ENCODE measurements at places on chromosomes 6 and 20.

- no peak for DNase-seq
Measured at GRCh38 chr20:46011631-46012482, 3.1 kb downstream of the MMP9 start.

GRCh38 chr6:31822036-31822821, 5.3 kb upstream of the HSPA1B start:
- peak; percentile 39 for DNase-seq

DNA sequence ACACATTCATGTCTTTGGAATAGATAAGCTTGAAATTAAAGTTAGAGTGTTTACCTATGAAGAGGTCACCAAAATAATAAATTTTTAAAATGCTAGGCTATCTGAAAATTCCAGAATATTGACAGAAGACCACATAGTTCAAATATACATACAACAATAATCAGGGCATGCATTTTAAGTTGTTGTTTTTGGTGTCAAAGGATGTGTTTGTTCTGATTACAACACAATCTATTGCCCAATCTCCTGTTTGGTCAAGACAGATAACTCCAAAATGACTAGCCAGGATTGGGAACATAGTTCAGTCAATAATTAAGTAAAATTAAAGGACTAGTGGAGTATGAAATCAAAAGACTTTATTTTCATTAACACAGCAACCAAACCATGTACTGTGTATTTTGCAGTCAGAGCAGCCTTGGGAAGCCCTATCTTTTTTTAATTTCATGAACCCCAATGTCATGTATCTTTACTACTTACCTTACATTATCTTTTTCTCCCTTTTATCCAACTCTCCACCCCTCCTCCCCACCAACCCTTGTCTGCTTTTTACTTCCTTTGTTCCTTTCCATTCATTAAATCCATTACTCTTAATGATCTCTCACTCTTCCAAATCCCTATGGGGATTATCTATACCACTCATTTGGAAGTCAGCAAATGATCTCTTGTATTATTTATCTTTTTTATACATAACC, 111.2 kb downstream of the CDK19 start:
- DNase-seq: no peak

GRCh38 chr20:4688305-4688704, 33.4 kb upstream of the PRND start:
- no peak for DNase-seq

DNA sequence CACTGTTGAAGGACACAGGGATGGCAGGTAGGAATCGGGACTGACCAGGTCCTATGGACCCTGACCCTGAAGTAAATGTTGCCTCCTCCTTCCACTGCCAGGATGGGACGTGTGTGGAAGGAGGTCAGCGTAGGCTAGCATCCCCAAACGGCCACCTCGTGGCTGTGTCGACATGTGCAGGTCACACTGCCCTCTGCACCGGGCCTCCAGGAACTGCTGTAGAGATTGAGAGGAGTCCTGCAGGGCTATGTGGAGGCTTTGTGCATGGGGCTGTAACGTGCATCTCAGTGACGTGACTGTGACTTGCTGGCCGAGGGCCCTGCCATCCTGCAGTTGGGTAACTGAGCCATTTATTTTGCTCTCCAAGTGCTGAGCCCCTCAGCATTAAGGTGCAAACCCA, 149.5 kb downstream of the PHACTR3 start:
- no peak for DNase-seq

DNA sequence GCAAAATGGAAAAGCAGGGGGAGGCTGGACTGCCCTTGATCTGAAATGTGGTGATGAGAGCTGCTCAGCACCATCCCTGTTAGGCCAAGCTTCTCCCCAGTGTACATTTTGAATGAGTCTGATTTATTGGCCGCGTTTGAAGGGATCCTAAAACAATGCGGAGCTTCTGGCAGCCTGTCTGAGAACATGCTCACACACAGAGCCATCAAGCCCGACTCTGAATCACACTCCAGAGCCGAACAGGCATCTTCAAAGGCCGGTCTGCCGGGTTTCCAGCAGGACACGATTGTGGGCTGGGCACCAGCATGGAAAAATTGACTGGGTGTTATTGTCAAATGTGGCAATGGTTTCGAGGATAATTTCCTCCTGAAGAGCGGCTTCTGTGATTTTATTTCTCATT, 235.9 kb downstream of the TFAP2C start:
- DNase-seq: no peak

DNA sequence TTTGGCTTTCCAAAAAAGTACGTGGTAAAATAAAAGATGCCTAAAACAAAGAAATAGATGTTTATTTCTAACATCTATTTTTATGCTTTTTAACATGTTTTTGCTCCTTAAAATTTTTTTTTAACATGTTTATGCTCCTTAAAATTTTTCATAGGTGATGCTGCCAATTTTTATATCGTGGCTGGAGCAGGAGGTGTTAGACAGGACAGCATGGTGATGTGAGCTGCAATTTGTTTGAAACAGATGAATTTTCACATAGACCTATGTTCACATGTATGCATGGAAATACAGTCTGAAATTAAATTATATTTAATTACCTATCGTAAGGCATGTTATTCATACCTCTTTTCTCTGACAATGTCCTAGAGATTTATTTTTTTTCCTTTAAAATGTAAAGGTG, 784.8 kb downstream of the EPHA7 start:
- DNase-seq: no peak

DNA sequence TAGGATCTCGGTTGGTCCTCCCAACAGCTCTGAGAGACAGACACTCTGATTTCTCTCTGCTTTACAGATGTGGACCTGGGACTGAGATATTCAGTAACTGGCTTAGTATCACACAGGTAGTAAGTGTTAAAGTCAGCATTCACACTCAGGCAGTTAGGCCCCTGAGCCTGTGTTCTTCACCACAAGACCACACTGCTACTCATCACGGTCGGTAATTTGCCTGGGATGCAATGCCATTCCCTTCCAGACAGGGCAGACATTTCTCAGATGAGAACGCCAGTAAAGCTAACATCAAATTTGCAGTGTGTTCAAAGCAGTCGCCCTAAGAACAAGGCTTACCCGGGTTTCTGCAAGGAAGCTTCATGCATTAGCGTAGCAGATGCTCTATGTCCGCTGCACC, 39.8 kb upstream of the HIVEP1 start:
- DNase-seq: no peak

GRCh38 chr6:128981716-128982115, 98.8 kb downstream of the LAMA2 start:
- no peak for DNase-seq

DNA sequence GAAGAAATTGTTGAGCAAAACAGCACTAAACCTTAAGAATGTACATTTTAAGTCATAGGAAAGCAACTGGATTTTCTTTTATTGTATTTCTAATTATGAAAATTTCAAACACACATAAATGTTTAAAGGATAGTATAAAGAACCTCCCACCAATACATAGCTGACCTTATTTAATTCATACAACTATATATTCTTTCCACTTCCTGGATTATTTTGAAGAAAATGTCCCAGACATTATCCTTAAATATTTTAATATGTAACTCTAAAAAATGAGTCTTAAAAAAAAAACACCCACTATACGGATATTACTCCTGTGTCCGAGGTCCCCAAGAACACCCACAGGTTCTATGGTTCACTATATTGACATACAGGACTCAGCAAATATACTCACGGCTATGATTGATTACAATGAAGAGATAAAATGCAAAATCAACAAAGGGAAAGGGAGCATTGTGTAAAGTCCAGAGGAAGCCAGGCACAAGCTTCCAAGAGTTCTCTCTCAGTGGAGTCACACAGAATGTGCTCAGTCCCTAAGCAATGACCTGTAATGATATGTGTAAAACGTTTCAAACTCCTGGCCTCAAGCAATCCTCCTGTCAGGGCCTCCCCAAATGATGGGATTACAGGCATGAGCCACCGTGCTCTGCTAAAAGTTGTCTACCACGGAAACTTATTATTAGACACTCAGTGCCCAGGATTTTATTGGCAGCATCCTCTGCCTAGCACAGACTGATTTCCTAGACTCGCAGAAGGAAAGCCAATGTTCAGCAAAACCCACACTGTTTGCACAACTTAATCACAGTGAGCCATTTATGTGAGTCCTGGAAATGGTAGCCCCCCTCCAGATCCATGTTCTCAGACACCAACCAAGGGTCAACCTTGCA, 23.2 kb downstream of the GLYATL3 start:
- no peak for DNase-seq

DNA sequence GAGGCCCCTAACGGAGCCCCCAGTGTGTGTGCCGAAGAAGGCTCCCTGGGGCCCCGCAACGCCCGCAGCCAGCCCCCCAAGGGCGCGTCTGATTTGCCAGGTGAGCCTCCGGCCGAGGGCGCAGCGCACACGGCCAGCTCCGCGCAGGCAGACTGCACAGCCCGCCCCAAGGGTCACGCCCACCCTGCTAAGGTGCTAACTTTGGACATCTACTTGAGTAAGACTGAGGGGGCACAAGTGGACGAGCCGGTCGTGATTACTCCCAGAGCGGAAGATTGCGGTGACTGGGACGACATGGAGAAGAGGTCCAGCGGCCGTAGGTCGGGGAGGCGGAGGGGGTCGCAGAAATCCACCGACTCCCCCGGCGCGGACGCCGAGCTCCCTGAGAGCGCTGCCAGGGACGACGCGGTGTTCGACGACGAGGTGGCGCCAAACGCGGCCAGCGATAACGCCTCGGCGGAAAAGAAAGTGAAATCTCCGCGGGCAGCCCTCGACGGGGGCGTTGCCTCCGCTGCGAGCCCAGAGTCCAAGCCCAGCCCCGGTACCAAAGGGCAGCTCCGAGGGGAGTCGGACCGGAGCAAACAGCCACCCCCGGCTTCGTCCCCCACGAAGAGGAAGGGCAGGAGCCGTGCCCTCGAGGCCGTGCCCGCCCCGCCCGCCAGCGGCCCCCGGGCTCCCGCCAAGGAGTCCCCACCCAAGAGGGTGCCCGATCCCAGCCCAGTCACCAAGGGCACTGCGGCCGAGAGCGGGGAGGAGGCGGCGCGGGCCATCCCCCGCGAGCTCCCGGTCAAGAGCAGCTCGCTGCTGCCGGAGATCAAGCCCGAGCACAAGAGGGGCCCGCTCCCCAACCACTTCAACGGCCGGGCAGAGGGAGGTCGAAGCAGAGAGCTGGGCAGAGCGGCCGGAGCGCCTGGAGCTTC, 117.0 kb downstream of the RTN4IP1 start:
- peak; percentile 54 for DNase-seq

DNA sequence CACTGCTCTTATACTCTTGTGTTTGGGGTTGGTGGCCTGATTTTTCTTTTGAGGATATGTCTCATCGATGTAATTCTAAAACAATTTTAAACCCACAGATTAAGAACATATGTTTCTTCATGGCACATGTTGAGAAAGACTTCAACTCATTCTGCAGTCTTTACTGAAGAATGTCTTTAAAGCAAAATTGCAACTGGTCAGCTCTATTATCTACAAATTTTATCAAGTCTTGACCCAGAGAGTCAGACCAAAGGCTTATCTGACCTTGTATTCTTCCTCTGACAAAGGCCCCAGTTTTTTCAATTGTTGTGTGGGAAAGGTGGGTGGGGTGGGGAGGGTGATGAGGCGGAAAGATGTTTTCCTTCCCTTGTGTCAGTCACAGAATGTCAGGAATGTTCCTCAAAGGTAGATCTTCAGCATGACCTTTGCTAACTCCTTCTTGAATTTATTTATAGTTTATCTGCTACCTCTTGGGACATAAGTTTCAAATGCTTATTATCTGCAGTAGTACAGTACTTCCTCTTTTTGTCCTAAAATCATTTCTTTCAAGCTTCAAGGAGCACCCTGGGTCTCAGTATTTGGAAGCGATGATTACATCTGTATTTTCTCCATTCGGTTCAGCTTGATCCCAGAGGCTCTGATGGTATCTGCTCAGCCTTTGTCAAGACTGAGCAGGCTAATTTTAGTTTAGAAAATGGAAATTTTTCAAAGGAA, 63.2 kb upstream of the TIAM2 start:
- no peak for DNase-seq

DNA sequence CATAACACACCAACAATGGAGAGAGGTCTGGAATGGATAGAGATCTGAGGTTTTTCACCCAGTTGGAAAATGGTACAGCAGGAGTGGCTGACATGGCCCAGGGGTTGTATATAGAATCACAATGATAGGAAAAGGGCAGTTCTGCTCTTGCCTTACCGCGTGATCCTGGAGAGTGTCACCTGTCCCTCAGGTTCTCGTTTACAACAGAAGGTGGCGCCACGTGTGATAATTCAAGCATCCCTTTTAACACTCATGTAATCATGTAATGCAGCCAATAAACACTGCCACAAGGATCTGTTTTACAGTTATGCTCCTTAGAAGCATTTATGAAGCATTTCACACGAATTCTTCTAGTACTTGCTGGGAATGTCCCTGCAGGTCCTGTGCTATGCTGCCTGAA, 12.9 kb upstream of the WFDC2 start:
- no peak for DNase-seq

DNA sequence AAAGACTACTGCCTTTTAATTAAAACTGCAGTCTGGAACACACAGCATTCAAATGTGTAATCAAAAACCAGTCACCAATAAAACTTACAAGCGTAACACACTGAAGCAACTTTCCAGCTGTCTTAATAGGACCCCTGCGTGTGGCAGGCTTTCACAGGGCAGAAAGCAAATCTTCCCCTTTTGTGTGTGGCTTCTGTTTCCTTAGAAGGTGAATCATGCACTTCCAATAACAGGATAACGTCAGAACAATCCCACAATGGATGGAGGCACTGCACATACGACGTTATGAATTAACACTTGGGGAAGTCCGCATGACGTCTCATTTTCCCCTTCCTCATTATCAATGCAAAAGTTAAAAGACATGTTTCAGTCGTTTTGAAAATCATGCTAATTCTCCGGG, 44.8 kb downstream of the INSM1 start:
- DNase-seq: no peak

DNA sequence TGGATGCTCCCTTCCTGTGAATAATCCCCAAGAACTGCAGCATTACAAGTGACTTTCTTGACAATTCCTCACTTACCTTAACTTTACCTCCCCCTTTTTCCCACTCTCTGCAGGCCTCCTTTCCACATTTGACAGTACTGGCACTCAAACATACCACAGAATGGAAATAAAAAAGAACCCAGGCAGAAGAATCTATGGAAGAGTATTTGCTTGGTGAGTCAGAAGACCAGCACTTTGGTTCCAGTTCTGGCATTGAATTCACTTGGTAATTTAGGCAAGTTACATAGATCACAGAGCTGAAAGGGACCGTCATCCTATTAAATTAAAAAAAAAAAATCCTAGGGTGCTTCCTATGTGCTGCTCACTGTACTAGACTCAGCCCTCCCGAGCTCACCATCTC, 55.0 kb downstream of the BTBD9 start:
- no peak for DNase-seq

DNA sequence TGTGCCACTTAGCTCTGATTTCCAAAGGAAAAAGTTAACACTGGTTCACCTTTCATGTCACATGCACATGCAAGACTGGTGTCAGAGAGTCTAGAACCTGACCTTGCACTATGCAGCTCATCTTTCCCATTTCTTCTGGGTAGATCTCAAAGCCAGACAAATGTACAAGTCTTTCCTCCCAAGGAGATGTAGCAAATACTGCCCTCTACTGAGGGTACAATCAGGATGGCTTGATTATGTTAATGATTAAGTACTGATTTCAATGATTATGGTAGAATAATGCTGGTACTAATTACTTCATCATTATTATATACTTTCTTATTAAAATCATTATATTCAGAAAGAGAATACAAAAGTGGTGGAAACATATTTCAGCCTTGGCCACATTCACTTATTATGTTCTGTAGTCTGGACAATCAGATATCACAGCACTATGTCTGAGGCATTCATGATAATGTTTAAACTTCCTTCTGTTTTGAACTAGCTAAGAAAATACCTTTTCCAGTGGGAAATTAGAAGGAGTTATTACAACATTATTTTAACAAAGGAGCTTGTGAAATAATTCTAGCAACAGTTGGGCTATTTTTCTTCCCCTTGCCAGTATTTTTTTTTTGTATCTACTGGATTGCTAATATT, 68.5 kb upstream of the FOXO3 start:
- no peak for DNase-seq

All from stimulated activated CD8-positive, alpha-beta memory T cell treated with anti-CD3 and anti-CD28 coated beads, Interleukin-2, amount 100 ng/mL, for 1 hour (primary cell).